ENCODE measurements at places on chromosomes 7 and 10. TPM values are rescaled to one million over a fixed set of nuclear protein-coding genes. Genes with fewer than 3 reads are reported as not detected.

- no peak for DNase-seq
Measured at GRCh38 chr10:127364034-127364433, 167.6 kb upstream of the INSYN2A start.

DNA sequence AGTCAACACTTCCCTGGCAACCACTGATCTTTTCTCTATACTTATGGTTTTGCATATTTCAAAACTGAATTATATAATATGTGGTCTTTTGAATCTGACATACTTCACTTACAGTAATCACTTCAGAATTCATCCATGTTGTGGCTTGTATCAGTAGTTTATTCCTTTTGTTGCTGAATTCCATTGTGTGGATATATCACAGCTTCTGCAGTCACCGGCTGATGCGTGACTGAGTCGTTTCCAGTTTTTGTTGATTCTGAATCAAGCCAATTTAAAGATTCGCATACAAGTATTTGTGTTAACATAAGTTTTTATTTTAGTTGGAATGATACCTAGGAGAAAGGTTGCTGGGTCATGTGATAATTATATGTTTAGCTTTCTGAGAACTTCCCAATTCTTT is 672.5 kb upstream of the ANKRD30A start:
- DNase-seq = no peak

The TUBB8 gene
- 2.4 TPM for total RNA-seq

The HELLS gene
- 365 TPM for total RNA-seq

DNA sequence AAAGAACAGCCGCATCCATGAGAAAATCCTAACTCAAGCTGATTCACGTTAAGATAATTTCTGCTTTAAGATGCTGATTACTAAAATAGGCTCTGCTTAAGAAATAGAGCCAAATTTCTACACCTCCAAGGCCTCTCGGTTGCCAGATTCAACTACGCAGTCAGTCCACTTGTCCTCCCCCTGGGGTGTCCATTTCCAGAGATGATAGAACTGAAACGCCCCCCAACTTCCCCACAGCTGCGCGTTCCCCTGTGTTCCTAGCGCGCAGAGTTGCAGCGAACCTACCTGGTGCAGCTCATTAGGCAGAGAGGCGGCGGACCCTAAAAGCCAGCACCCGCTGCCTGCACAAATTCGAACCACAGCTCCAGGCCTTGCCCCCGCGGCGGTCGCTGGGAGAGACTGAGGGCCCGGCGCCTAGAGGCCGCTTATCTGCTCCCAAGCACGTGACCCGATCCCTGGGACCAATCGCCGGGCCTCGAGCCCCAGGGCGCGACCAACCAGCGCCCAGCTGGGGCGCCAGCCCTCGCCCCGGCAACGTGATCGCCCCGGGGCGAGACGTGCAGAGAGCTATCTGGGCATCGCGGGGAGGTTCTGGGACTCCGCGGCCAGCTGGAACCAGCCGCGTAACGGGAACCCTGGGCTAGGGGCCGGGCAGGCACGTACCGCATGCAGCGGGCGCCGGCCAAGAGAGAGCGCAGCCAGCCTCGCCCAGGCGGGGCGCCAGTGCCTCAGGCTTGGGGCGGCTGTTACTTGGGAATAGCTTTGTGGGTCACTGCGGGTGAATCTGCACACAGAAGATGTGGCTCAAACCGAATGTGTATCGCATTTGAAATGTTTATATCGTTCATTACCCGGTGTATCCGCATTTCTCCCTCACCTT is at the start of gene PPP1R3C:
Gene PPP1R3C, minus strand, starts transcription at position 401 of the 880 bp plus-strand sequence. Its CDS starts 102 bp downstream, at position 299.
- DNase-seq = peak; percentile 85

DNA sequence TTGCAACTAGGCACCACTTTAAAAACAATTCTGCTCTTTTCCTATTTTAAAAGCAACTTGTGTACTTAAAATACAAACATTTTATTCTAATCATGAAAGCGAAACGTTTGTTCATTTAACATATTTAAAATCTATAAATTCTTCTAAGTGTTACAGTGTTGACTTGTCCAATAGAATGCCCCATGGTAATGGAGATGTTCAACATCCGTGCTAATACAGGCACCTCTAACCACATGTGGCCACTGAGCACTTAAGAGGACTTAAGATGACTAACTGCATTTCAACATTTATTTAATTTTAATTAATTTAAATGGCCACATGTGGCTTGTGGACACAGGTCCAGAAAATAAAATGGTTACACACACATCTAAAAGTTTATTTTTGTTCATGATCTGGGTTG is 115.1 kb downstream of the TPK1 start:
- no peak for DNase-seq

The DPYSL4 gene
- 16.8 TPM for total RNA-seq

The CYP17A1 gene
- 2.1 TPM for total RNA-seq

DNA sequence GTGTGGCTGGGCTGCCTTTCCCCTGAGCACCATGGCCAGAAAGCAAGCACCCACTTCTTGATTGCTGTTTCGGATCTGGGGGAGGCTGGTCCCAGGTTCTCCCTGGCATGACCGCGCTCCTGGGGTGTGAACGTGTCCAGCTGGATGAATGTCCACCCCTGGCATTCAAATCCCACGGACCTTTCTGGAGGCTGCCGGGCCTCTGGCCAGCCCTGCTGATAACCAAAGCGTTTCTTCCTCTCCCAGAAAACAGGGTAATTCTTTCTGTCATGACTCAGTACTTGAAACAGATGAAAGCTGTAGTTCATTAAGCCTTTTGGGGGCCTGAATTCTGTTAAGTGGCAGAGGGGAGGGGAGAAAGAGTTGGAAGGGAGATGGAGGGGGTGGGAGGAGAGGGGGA is 73.1 kb upstream of the SAMD8 start:
- DNase-seq = no peak

DNA sequence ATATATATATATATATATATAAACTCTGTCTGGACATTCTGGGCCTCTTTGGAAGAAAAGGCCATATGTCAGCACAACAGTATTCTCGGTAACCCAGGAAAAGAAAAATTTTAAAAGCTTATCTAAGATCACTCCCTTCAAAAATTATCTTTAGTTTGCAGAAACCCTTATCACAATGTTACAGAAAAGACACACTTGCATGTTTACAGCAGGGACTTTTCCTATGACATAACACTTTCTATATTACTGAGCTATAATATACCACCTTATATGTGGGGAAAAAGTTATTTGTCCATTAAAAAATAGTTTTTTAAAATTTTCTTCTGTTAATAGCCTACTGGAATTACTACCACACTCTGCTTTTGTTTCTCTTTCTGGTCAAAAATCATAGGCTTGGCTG is 25.4 kb downstream of the ANKRD61 start:
- no peak for DNase-seq

DNA sequence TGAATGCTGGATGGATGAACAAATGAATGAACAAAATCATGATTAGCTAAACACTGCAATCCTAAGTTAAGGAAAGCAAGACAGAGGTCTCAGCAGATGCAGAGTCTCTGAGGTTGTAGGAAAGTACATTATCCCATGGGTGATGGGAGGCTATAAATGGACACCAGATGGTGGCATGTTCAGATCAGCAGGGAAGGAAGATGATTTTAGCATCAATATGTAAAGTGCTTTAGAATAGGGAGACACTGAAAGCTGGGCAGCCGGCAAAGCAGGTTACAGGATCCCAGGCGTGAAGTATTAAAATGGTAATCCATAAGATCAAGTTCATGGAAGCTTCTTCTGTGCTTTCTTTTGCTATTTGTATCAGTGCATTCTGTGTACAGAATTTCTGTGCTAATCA is 7.9 kb upstream of the RAPGEF5 start:
- DNase-seq = no peak

The CAV1 gene
- total RNA-seq = 10.9 TPM

The RGR gene
- total RNA-seq = not detected

GRCh38 chr7:4227105-4228010 is 454.7 kb upstream of the FOXK1 start:
- no peak for DNase-seq

The RPEL1 gene
- total RNA-seq = not detected

DNA sequence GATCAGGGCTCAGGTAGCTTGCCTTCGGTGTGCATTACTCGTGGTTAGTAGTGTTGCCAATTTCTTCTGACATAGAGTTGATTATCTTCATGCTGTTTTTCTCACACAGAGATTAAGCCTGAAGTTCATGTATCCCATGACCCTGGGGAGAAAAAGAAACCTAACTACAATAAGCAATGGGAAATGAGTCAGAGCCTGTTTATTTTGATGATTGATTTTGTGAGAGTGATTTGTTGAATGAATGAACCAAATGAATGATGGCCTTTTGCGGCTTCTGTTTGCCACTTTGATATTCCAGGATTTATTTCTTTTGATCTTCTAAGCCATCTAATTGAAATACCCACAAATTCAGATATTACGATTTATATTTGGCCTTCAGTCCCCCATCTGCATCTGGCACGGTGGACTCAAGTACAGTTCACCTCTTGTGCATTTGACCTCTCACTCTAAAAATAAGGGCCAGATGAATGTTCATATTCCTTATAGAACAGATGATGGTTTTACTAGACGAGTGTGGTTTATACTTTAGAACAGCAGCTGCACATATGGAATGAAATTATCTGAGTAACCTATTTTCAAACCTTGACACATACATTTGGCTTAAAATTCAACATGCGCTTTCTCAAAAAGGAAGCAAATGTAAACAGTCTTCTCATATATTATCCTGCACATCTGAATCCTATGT is 110.7 kb downstream of the PLCE1 start:
- no peak for DNase-seq

Data from WTC11 (cell line).